ENCODE measurements at places on chromosomes 7 and 10.

DNA sequence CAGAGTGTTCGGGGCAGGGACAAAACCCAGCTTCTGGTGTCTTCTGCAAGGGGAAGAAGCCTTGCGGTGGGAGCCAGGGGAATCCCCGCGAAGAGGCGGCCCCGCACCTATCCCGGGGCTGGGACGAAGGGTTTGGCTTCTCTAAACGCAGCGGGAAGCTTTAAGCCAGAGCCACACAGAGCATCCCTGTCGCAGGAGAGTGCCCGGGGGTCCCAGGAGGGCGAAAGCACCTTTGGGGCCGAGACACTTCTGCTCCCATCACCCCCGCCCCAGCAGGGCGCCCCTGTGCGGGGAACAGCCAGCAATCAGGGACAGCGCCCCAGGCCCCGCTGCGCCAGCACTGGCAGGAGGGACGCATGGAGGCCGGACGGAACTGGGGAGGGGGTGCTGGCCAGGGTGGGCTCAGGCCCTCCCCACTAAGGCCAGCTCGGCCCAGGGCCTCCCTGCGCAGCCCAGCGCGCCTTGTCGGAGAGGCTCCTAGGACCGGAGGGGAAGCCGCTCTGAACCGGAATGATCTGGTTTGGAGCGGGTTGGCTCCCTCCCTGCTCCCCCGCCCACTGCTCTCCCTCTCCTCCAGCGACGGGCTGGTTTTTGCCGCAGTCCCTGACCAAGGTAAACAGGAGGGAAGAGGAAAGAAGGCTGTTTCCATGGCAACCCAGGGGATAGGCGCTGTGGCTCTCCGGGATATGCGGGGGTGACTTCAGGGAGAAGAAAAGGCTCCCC is 63.9 kb downstream of the TMEM209 start:
- no peak for DNase-seq

DNA sequence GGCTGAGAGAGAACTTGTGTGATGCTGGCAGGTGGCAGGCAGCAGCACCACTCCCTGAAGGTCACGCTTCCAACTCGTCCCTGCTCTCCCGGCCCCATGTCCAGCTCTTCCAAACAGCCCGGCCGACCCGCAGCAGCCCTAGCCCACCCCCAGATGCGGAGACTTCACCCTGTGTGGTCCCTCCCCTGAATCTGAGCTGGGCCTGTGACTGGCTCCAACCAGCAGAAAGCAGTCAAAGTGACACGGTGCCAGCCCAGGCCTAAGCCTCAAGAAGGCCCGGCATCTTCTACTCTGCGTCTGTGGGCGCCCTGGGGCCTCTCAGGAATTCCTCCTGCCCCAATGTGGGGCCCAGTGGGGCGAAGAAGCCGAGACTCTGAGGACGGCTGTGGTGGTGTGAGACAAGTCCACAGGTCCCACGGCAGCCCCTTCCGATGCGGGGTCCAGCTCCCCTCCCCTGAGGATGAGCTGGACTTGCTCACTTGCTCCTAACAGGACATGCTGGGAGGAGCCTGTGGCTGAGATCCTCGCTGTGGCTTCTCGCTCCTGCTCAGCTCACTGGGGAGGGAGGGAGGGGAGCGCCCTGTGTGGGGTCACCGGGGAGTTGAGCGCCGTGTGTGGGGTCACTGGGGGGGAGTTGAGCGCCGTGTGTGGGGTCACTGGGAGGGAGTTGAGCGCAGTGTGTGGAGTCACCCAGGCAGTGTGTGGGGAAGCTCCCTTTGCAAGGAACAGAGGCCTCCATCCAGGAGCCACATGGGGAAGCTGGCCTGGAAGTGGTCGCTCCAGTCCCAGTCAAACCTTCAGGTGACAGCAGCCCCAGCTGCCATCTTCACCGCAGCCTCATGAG is 9.5 kb downstream of the STK32C start:
- DNase-seq: no peak

GRCh38 chr10:3071405-3072198 is 4.3 kb downstream of the PFKP start:
- DNase-seq: no peak

- no peak for DNase-seq
These were observed 272.5 kb downstream of the DGKB start for GRCh38 chr7:14630048-14630447.

Data from CMK (cell line).